ENCODE measurements at places on chromosomes 5 and 9. TPM values are rescaled to one million over a fixed set of nuclear protein-coding genes. Genes with fewer than 3 reads are reported as not detected.

Gene COX7C
- 698 TPM for polyA plus RNA-seq

Gene SERINC5
- 4.0 TPM for polyA plus RNA-seq

Gene GRAMD2B
- 0.92 TPM for polyA plus RNA-seq

Gene ENTPD2
- not detected for polyA plus RNA-seq

Gene LHX3
- not detected for polyA plus RNA-seq

Gene PCDHA7
- not detected for polyA plus RNA-seq

Gene GAS1
- polyA plus RNA-seq: not detected

Gene AMBP
- polyA plus RNA-seq: not detected
